NCI-H1105 (cell line): ENCODE measurements at places on chromosomes 16 and 17.

GRCh38 chr17:30238387-30239088 is 3.0 kb upstream of the SLC6A4 start:
- DNase-seq = no peak

GRCh38 chr17:1030684-1031532 is 34.0 kb downstream of the TIMM22 start:
- no peak for DNase-seq

DNA sequence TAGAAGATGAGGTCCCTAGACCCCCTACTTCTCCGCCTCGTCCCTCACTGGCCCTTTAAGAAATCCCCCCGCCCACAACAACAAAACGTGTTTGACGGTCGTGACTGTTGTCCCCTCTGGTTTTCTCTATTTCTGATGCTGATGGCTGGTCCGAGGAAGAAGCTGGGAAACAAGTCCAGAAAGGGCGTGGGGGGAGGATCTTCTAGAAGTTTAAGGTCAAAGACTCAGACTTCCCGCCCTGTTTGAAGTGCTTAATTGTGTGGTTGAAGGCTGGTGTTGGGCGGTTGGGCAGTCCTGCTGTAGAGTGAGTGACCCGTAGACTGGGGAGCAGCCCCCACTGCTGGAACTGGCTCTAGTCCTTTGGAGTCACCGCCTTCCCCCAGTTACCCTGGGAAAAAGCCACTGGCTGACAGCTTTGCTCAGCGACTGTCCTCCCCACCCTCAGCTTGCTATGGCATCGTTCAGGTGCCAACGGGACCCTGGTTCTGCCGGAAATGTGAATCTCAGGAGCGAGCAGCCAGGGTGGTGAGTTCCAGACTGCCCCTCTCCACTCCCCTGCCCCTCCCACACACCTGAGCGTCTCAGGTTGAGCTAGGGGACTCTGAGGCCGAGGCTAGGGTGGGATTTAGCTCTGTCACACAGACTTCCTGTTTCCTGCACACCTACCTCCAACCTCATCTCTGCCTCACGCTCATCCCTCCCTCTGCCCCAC is 1.6 kb downstream of the MLLT6 start:
- DNase-seq = no peak

- no peak for DNase-seq
Observed at GRCh38 chr17:17108451-17109049, 66.3 kb downstream of the MPRIP start.

GRCh38 chr17:27623614-27624013 is 7.4 kb upstream of the LGALS9 start:
- DNase-seq = no peak

GRCh38 chr16:86854626-86855294 is 276.4 kb downstream of the FOXL1 start:
- DNase-seq = no peak
